ENCODE measurements at places on chromosomes 1 and 21. TPM values are rescaled to one million over a fixed set of nuclear protein-coding genes. Genes with fewer than 3 reads are reported as not detected.

The FMN2 gene
- total RNA-seq = not detected

DNA sequence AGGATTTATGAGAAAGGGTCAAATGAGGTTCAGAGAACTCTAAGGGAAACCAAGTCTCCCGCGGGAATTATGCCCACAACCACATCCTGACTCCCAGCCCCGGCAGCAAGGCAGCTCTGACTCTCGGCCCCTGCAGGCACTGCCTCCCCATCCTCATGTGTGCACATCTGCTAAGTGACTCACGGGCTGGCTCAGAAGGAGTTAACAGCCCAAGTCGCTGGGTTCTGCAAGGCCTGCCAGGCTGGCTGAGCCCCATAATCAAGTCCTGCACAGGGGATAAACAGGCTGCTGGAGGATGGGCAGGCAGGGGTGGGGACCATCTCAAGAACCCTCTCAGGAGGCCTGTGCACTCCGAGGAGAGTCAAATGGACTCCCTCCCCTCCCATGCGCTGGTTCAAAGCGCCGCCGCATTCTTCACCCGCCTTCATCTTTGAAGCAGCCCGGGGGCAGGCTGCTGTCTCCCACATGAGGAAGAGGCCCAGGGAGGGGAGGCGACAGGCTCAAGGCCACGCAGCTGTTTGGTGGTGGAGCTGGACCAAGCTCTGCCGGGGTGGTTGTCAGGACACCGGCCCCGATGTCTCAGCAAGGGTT lies 344.3 kb downstream of the MATN1 start:
- peak; percentile 64 for DNase-seq

- DNase-seq = no peak
Observed at GRCh38 chr1:153348511-153349362, at the start of gene PGLYRP4. Gene PGLYRP4, minus strand, starts transcription at chr1:153348841. Its CDS starts 909 bp downstream, at chr1:153347932.

The GJB4 gene
- total RNA-seq = not detected

- no peak for DNase-seq
Observed at GRCh38 chr1:9180111-9180819, 51.4 kb upstream of the GPR157 start.

The GUCA2A gene
- total RNA-seq = not detected

Measured in stomach (tissue), 19 donors.